ENCODE measurements at places on chromosomes 2 and 18.

GRCh38 chr18:63244607-63245006 is 75.0 kb downstream of the BCL2 start:
- DNase-seq = no peak

DNA sequence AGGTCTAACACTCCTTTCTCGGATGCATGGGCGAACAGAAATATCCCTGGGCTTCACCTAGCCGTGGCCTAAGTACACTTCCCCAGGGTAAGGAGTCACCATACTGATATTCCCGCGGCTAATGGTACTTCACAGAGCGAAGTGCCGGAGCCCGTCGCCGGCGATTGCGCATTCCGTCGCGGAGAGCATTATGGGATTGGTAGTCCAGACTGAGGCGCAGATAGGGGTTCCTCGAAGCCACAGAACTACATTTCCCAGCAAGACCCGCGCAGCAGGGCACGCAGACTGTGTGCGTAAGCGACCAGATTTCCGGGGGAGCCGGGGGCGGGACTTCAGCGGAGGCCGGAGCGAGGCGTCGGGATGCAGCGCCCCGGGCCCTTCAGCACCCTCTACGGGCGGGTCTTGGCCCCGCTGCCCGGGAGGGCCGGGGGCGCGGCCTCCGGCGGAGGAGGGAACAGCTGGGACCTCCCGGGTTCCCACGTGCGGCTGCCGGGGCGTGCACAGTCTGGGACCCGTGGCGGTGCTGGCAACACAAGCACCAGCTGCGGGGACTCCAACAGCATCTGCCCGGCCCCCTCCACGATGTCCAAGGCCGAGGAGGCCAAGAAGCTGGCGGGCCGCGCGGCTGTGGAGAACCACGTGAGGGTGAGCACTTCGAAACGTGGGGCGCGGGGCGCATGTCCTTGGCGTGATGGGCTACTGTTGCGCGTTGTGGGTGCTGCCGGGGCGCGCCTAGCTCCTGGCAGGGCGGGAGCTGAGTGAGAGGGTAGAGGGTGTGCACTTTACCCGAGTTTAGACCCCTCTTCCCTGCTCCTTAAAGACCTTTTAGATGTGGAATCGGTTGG is at the start of gene RPIA:
Gene RPIA, plus strand, starts transcription at position 335 of the 845 bp plus-strand sequence. Its CDS starts 26 bp downstream, at position 361.
- DNase-seq = peak; percentile 98

GRCh38 chr2:232319803-232320442 is 58.6 kb upstream of the ALPP start:
- DNase-seq = no peak

DNA sequence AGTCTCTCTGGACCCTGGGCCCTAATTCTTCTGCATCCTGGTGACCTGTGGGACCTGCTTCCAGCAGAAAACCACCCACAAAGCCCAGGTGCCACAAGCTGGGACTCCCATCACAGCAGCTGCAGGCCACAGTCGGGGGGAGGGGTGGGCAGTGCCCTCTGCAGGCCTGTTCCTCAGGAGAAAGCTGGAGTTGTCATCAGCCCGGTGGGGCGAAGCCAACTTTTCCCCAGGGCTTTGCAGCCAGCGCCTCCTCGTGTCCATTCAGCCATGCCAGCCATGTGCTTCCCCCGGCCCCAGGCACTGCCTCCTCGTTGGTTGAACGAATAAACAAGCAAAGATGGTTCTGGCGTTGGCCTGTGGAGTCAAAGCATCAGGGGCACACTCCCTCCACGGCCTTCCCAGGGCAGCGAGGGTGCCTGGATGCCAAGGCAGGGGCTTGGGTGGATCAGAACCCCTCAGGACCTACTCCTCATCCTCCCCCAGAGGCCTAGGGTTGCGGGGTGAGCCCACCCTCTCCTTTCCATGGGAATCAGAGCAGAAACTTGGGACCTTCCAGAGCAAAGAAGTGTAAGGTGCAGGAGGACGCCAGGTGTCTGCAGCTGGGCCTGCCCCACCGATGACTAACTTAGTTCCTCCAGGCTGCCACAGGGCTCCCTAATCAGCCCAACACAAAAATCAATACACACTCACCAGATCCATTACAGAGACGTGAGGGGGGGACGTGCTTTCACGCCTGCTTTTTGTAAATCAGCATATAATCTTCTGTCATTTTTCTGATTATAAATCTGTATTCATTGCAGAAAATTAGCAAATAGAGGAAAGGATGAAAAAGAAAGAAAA is 75.7 kb upstream of the RAB6C start:
- DNase-seq = no peak

Measured in activated T-cell treated with anti-CD3 and anti-CD28 coated beads, Interleukin-2, amount 50 U/mL, for 4 hours (primary cell).